ENCODE measurements at places on chromosomes 5 and 9.

DNA sequence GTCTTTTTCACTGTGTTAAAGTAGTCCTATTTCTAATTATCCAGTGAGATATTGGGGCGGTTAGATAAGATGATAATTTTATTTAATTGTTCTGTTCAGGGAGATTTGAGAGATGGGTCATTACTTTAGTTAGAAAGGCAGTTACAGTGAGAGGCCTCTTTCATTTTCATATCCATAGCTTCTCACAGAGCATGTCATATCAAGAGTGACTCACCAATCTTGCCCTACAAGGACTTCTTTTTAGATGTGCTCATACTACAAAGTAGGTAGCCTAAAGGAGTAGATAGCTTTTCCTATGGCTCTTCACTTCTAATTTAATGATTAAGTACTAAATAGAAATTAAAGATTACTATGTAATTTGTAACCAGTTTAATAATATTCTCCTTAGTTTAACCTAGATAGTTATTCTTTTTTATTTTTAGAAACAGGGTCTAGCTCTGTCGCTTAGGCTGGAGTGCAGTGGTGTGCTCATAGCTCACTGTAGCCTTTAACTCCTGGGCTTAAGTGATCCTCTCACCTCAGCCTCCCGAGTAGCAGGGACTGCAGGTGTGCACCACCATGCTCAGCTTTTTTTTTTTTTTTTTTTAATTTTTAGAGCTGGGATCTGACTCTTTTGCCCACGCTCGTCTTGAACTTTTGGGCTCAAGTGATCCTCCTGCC, 71.0 kb downstream of the FER start:
- no peak for DNase-seq

DNA sequence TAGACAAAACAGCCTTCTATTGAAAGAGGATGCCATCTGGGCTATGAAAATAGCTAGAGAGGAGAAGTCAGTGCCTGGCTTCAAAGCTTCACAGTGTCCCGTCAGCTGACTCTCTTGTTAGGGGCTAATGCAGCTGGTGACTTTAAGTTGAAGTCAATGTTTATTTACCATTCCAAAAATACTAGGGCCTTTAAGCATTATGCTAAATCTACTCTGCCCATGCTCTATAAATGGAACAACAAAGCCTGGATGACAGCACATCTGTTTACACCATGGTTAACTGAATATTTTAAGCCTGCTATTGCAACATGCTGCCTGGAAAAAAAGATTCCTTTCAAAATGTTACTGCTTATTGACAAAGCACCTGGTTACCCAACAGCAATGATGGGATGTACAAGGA, 309.1 kb downstream of the NTRK2 start:
- DNase-seq = no peak

DNA sequence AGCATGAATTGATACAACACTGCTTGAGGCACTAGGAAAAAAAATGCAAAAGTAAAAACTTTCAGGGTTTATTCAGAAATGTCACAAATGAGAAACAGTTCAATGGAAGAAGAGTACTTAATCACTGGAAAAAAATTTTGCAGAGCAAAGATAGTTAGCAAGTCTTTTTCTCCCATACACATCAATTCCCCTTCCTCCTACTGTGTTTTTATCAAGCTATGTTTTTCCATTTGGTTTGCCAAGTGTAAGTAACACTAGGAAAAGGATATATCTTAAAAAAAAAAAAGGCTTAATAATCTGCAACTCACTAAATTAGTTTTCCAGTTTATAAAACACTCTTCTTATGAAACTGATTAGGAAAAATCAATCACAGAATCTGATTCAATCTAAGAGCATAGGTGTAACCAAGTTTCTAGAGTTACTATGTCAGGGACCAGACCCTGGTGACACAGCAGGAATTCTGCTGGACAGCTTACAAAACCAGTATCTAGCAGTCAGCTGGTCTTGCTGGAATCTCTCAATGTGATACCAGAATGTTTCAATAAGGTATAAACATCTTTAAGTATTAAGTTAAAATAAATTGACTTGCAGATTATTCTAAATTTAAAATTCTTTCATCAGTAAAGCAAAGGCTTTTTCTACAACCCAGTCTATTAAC, 34.7 kb downstream of the RNF145 start:
- DNase-seq = no peak

DNA sequence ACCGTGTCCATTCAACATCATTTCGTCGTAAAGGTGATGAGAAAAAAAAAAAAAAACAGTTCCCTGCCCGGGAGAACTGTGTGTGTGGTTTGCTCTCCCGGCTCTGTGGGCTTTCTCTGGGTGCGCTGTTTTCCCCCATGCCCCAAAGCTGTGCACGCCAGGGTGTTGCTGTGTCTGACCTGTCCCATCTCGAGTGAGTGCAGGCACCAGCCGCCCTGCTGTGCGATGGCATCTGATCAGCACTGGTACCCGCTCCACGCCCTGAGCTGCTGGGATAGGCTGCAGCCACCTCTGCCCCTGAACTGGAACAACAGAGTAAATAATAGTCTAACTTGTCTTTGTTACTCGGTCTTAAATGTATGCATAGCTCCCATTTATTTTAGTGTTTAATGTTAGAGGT, 33.3 kb downstream of the CEP72 start:
- DNase-seq = no peak

- no peak for DNase-seq
Measured at GRCh38 chr9:15211160-15211814, 95.7 kb downstream of the TTC39B start.

DNA sequence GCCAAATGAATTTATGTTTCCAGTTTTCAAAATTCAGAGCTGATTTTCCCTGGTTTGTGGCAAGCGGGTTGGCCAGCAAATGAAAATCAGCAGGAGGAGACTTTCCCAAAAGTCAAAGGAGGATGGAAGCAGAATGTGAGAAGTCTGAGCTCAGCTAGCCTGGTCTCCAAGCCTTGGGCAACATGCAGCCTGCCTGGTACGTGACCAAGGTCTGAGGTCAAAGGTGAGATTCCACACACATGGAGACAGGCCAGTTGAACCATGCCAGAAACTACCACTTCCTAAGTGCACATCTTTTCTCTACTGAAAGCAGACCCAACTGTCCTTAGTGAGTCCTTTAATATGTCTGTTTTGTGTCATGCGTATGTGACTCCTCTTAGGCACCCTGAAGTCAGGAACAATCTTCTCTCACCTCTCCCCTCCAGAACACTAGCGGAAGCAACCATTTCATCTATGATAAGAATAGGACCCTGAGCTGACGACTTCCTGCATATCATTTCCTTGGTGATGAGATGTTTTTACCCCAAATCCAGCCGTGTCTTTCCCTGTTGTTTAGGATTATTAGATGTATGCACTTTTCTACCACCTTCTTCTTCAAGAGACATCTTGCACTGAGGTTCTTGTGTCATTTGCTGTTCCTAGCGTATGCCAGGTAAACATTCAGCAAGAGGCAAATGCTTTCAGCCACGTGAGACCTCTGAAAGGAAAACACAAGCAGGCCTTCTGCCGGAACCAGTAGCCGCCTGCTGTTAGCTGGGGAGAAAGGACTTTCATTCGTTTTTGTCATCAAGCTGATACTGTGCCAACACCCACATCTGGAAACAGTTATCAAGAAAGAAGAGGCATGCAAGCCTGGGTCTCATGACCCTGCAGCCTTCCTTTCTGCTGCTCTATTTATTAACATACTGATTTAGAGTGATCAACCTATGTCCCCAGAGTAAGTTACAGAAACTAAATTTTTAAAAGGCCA, 9.7 kb upstream of the TGFBI start:
- DNase-seq = no peak

GRCh38 chr5:140432916-140433315, 31.3 kb downstream of the ANKHD1 start:
- no peak for DNase-seq

GRCh38 chr5:133927300-133928180, 40.9 kb downstream of the C5orf15 start:
- DNase-seq = no peak

DNA sequence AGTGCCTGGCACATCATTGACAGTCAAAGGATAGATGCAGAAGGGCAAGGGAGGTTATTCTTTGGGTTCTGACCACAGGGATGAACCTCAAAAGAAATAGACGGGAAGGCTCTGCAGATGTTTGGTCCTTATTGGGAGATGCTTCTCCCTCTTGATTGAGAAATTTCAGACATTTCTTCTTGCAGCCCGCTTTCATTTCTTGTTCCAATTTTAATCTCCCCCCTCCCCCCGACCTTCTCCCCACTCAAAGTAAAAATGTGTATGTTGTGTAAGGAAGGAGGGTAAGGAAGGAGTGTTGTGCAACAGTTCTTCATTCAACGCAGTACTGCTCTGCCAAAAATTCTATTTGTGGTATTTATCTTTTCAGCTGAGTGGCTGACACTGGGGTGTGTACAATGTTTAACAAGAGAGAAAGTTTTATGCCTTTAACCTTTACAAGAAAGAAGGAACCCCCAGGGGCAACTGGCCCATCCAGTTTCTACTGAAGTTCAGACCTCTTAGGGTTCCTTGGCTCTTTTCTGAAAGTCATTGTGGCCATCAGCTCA, 46.3 kb upstream of the TNFSF15 start:
- DNase-seq = no peak

GRCh38 chr9:15592317-15592716, 39.5 kb downstream of the CCDC171 start:
- DNase-seq = no peak

DNA sequence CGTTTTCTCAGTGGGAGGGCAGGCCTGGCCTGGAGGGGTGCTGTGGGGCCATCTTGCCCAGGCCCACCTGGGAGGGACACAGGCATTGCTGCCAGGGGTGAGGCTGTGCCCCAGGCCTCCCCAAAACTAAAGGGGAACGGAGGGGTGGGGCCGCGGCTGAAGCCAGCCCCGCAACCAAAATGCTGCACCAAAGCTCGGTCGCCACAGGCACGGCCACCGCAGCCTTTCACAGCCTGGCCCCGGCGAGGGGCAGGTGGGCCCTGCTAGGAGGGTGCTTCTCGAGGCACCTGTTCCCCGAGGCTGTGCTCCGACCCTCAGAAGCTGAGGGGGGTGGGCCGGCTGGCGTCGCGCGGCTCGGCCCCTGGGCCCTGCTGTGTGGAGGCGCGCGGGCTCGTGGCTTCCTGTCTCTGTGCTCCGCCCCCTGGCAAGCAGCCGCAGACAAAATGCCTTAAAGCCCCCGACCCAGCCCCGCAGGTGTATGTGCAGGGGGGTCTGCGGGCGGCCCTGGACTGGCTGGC, 57.6 kb downstream of the JAK2 start:
- no peak for DNase-seq

Data from stimulated activated CD8-positive, alpha-beta memory T cell treated with anti-CD3 and anti-CD28 coated beads, Interleukin-2, amount 100 ng/mL, for 48 hours (primary cell).